ENCODE measurements at places on chromosomes 1 and 21. TPM values are rescaled to one million over a fixed set of nuclear protein-coding genes. Genes with fewer than 3 reads are reported as not detected.

KCNJ6 gene
- total RNA-seq = not detected

GRCh38 chr1:176195547-176195946 is 11.5 kb downstream of the COP1 start:
- no peak for DNase-seq

TEX38 gene
- not detected for total RNA-seq

DNA sequence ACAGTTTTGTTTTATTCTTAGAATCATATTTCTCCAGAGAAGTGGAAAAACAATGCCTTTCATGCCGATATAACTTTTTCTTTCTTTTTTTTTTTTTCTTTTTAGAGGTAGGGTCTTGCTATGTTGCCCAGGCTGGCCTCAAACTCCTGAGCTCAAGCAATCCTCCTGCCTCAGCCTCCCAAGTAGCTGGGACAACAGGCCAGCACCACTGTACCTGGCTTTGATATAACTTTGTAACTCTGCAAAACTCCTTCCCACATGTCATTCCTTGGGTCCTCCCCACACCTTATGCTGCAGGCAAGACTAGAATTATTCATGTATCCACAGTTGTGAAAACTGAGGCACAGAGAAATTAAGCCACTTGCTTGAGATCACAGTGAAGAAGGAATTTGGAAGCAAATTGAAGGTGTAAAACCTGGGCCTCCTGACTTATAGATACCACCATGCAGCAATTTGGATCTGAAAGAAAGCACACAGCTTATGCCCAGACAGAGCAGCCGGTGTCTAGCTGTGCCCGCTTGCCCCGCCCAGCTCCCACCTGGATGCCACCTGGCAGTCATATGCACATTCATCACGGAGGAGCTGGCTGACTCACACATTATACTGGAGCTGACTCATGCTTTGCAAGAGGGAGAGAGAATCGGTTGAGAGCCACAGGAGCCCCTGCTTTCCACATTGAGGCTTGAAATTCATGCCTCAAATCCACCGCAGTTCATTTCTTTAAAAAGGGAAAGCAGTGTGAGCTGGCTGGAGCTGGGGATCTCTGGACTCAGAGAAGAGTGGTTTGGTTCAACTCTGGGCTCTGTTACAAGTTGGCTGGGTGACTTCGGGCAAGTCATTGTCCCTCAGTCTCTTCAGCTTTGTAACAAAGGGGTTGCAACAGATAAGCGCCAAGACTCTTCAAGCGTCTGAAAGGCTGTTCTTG is 8.3 kb upstream of the SLC2A1 start:
- DNase-seq = peak; percentile 45

ERRFI1 gene
- 60.7 TPM for total RNA-seq

- peak; percentile 32 for DNase-seq
These were observed 538.8 kb downstream of the MATN1 start for GRCh38 chr1:30184393-30185141.

- no peak for DNase-seq
These were observed 69.0 kb downstream of the PTGER3 start for GRCh38 chr1:70978623-70979022.

Measured in liver (tissue), 10 donors.